Natural killer cell treated with Interleukin-12 subunit alpha and Interleukin-12 subunit beta and Interleukin-15 and Interleukin-18, amount 100 ng/mL, for 72 hours (primary cell): ENCODE measurements at places on chromosomes 7 and 10.
A peak's percentile ranks its signal among the peaks of the same experiment; 100 is the strongest.

DNA sequence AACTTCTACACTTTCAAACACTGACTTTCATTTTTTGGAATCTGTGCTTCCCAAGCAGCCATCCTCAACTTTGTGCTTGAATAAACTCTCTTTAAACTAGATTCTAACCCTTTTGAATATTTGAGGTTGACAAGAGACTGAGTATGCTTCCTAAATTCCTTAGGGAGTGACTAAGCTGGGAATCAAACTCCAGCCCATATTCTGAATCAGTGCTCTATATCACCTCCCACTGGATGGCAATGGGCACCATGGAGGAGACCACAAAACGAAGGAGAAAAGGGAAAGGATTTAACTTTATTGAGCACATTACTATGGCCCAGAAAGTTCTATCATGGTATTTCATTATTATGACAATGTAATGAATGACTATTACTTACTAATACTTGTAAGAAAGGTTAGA, 17.2 kb upstream of the SLC26A4 start:
- no peak for DNase-seq

GRCh38 chr10:49318755-49319154, 19.8 kb downstream of the C10orf71 start:
- no peak for DNase-seq

DNA sequence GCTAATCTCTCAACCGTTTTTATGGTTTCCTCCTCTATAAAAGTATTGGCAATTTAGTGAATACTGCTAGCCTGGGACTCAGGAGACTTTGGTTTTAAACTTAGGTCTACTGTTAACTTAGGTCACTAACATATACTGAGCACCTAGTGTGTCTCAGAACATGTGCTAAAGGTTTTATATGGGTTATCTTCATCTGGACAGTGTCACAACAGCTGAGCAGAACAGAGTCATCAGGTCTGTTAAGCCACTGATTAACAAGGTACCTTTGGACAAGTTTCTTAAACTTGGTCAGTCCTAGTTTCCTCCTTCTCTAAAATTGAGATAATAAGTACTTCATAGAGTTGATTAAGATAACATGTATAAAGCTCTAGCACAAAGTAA, 30.6 kb downstream of the NET1 start:
- no peak for DNase-seq

DNA sequence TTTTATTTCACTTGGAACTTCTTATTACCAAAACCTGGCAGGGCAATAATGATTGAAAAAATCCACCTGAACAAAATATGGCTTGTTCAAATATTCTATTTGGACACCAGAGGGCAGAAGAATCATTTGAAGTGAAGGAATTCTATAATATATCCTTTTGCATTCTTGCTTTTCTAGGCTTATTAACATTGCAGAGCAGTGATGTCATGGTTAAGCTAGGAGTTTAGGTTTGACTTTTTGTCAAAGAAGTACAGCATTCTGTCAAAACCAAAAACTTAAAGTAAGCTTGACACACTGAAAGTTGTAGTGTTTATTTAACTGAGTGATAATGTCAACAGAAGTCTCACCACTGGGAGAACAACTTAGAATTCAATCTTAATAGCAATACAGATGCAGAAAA, 156.0 kb downstream of the SEMA3D start:
- no peak for DNase-seq

DNA sequence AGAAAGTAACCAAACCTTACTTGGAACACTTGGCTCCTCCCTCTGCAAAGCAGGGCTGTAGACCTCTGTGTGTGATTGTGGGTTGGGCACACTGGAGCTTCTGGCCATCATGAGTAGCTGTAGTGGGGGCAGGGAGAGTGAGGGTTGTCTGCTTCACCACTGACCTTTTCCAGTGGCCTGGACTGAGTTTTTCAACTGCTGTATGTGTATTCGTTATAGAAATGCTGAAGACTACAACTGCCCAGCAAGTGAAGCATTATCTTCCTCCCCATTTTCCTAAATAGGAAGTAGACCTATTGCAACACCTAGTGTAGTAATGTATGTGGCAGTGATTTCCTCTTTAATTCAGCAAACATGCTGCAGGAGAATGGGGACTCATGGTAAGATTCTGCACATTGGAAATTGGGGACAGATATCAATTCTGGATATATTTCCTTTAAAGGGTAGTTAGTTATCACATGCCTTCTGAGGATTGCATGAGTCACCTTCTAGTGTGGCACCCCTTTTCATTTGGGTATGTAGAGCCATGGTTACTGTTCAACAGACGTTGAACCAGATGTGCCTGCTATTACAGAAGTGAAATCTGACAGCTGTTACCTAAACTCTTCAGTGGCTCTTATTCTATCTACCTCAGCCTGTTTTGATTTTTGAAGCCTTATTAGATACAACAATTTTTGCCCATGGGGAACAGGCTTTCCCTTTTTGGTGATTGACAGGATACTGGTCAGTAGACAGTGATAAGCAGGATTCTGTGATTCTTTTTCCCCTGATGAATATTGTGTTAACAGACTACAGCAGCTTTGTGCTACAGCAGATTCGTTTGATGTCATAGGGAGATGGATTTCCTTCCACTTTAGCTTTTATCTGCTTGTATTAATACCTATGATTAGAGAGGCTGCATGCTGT, 130.9 kb downstream of the SND1 start:
- DNase-seq: no peak

DNA sequence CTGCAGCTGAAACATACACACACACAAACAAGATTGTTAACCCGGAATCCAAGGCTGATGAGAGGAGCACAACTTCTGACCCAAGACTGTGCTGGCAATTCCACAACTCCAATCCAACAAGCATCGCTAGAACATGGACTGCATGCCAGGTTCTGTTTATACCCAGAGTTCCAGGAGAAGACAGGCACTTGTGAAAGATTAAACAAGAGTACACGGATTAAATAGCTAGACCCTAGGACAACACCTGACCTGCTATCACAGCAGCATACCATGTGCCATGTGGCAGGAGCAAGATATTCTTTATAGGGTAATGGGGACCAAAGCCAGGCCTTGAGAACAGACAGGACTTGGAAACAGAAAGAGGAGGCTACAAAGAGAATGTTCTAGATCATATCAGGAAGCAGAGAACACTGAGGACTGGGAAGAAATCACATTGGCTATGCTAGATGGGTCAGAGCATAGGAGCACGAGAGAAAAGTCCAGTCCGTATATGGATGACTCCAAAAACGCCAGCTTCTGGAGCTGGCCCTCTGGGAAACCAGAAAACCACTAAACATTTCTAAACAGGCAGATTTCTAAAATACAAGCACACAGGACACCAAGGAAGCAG, 83.7 kb upstream of the ATP6V0A4 start:
- no peak for DNase-seq

GRCh38 chr7:73851410-73852338, 9.3 kb upstream of the TMEM270 start:
- no peak for DNase-seq

GRCh38 chr10:133258818-133259601, 17.7 kb downstream of the ADAM8 start:
- DNase-seq: peak; percentile 81

- DNase-seq: no peak
Measured at GRCh38 chr10:26969145-26969926, 108.6 kb upstream of the ABI1 start.

- no peak for DNase-seq
Measured at GRCh38 chr7:57339198-57339944, 110.6 kb upstream of the ZNF716 start.

- no peak for DNase-seq
Measured at GRCh38 chr10:75410132-75411005, 8.8 kb upstream of the ZNF503 start.

GRCh38 chr10:104328896-104329710, 9.2 kb downstream of the ITPRIP start:
- DNase-seq: peak; percentile 93

GRCh38 chr10:47121336-47121735, 178.7 kb upstream of the GDF10 start:
- DNase-seq: no peak

DNA sequence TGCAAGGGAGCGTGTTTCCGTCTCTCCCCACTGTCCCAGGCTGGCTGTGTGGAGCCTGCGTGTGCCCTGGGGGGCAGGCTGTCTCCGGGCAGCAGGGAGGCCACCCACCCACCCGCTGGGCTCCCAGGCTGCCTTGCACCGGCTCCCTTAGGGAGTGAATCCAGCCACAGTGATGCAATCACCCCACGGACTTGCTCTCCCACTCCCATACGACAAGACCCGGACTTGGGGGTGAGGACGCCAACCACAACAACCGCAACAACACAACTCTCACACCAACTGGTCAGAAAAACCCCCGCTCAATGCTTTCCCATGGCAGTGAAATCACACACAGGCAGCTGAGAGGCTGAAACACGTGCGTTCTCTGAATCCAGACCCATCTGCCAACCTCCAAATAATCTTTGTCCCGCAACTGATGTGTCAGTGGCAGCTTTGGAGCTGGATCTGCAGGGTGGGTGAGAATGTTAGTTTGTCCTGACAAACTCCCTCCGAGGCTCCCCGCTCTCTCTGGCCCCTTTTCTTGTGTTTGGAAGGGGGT, 62.7 kb upstream of the DDC start:
- no peak for DNase-seq

DNA sequence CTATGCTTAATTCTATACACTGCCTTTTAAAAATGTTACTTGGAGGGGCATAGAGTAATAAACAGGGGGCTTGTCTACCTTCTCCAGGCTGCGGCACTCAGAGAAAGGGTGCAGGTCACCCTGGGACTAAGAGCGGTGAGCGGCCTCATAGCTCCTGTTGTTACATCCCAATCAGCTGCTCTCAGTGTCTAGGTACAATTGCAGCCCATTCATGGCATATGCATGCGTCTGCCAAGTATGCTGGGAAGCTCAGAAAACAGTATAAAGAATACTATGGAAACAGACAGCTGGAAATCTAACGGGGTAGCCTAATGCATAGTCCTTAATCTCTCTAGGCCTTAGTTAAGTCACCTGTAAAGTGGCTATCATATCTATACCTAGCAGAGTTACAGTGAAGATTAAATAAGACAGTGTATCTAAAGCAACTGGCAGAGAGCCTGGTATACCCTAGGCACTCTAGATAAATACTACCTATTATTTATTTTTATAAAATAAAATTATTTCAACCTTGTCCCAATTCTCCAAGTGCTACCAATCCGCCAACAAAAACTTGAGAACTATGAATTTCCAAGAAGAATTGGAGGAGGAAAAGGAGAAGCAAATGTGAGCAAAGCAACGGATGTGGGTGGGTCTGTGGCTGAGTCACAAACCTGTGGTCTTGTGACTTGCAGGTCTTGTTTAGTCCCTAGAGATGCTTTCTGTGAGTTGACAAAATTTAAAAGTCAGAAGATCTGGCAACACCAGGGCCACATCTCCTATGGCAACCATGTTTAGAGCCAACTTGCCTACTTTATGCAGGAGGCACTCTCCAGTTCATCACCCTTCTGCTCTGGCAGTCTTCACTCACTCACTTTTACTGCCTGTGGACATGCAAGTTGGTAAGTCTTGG, 183.0 kb downstream of the RAPGEF5 start:
- no peak for DNase-seq

- DNase-seq: no peak
Measured at GRCh38 chr10:44949127-44949802, 10.3 kb upstream of the RASSF4 start.

- DNase-seq: no peak
Measured at GRCh38 chr7:5683280-5683670, 98.2 kb downstream of the RNF216 start.

DNA sequence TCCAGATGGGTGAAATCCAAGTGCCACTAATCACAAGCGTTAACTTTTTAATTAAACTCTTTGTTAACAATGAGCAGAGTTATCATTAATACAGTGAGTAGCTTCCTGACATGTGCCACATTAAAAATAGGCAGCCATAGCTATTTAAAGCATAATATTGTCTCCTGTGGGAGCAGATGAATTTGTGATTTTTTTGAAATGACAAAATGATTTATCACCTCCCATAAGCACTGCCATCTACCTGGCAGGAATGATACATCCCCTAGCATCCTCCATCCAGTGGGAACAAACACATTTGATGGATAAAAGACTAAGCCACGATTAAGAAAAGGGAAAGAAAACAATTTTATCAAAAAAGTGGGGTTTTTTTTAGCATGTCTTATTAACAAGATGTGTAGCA, 162.3 kb upstream of the PLXDC2 start:
- no peak for DNase-seq

- no peak for DNase-seq
Measured at GRCh38 chr7:154451480-154452457, 399.6 kb downstream of the DPP6 start.

- DNase-seq: no peak
Measured at GRCh38 chr7:149458235-149458634, 2.6 kb downstream of the ZNF777 start.

GRCh38 chr10:44334621-44335184, 50.2 kb downstream of the CXCL12 start:
- no peak for DNase-seq

DNA sequence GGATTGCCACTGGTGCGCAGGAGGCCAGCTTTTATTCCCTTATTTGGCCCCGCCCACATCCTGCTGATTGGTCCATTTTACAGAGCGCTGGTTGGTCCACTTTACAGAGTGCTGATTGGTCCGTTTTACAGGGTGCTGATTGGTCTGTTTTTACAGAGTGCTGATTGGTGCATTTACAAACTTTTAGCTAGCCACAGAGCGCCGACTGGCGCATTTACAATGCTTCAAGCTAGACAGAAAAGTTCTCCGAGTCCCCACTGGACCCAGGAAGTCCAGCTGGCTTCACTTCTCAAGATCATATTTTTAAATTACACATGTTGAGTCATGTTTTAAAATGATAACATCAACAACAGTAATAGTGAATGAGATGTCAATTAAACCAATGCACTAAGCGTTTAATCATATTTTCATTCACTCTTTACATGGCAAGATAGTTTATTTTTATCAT, 128.3 kb downstream of the CUBN start:
- DNase-seq: no peak

DNA sequence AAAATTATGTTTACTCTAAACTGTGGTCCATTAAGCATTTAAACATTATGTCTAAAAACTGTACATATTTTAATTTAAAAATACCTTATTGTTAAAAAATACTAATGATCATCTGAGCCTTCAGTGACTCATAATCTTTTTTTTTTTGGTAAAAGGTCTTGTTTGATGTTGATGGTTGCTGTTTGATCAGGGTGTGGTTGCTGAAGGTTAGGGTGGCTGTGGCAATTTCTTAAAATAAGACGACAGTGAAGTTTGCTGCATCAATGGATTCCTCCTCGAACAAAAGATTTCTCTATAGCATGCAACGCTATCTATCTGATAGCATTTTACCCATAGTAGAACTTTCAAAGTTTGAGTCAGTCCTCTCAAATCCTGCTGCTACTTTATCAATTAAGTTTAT, 180.0 kb upstream of the AHR start:
- DNase-seq: no peak
